ENCODE measurements at places on chromosomes 1 and 21.

- no peak for DNase-seq
Observed at GRCh38 chr21:33937931-33938339, 22.3 kb upstream of the ATP5PO start.

DNA sequence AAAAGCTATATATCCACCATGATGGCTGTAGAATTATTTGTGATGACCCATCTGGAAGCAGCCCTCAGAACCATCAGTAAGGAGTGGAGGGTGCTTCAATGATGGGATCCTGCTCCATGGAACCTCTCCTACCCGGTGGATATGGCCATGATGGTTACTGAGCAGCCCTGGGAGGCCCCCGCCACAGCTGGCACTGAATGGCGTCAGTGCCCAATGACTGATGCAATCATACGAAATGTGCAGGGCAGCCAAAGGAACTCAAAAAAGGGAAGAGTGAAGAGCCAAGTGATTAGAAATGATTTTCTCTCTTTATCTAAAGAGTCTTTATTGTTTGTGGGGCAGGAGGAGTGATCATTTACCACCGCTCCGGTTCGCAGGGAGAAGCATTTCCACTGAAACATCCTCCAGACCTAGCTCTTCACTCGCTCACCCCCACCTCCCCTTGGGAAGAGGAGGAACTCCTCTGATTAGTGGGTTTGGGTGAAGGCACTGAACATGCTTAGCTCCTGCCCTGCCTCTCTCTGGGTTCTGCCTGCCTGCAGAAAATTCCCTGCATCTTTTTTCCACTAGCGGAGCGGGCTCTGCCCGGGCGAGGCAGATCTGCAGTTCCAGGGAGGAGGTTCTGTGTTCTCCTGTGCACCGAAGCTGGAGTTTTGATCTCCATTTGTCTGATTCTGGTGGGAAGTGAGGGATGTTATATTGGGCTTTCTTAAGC, 260.3 kb downstream of the GRIK3 start:
- DNase-seq = no peak

GRCh38 chr1:20090641-20091040, 20.6 kb downstream of the PLA2G5 start:
- DNase-seq = no peak

- DNase-seq = no peak
Observed at GRCh38 chr21:27713154-27714109, 746.5 kb upstream of the ADAMTS5 start.

DNA sequence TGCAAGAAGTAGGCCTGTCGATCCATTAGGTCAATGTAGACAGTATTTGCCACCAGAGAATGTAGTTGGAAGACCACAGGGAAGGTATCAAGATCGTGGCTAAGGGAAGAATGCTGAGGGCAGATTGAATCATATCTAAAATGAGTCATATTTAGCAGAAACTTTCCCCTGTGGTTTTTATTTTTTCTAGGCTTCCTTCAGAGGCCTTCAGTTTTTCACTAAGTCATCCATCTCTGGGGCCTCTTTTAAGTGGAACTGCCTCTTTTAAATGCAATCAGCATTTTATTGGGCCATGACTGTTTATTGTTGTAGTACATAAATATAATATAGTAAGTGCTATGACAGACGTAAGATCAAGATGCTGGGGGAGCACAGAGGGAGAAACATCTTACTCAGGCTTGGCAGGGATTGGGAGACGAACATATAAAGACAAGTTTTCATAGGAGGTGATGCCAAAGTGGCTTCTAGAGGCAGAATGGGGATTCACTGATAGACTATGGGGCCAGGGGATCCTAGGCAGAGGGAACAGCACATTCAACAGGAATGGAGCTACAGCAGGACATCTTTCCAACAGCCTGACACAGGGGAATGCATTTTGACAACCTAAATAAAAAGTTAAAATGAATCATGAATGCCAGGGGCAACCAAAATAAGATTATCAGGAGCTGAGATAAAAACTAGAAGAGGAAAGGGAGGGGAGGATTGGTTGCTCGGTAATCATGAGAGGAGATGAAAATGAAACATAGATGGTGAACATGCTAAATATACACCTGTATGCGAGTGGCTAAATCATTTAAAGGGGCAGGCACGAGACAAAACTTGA, 20.1 kb downstream of the UBE2U start:
- DNase-seq = no peak

GRCh38 chr1:247548092-247548491, 842 bp upstream of the GCSAML start:
- DNase-seq = no peak

DNA sequence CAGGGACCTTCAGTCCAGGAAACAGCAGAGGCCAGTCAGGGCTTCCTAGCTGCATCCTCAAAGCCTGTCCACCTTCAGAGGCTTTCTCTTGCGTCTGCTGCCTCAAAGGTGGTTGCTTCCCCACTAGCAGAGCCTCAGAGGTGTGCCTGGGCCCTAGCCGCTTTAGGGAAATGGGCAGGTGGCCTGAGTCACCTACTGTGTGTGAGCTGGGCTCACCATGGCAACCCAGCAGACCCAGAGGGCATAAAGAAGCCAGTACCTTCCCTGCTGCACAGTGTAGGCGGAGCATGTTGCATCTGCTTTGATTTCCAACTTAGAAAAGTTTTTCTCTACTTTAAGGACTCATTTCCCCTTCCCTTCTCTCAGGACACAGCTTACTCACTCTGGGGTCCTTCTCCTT, 12.5 kb downstream of the SLC9A1 start:
- no peak for DNase-seq

DNA sequence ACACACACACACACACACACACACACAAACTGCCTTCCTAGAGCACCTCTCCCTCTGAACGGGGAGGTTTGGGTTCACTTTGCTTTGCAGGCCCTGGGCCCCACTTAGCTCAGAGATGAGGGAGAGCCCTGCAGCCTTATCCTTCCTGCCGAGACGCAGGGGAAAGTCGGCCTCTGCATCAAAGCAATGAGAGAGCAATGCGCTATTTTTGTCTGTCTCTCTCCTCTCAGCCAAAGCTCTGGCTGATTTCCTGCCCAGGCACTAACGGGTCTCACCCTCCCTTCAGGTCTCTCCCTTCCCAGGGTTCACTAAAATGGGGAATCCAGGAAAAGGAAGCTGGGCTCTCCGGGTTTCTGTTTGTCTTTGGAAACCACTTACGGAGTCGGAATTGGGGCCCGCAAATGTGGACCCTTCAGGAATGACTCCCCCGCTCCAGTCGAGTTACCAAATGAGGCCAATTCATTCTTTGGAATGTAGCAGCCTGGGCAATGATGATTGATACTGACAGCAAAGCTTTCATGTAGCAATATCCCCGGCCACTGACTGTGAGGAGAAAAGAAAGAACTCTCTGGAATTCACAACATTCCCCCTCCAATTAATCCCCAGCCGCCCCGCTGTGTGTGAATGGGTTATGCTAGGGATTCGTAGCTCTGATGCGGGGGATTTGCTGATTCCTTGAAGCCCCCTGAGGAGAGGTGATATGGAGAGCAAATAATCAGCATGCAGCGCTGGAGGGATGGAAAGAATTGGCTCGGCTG, 61.5 kb upstream of the WLS start:
- no peak for DNase-seq

GRCh38 chr1:241722947-241723346, 70.9 kb downstream of the WDR64 start:
- DNase-seq = no peak

DNA sequence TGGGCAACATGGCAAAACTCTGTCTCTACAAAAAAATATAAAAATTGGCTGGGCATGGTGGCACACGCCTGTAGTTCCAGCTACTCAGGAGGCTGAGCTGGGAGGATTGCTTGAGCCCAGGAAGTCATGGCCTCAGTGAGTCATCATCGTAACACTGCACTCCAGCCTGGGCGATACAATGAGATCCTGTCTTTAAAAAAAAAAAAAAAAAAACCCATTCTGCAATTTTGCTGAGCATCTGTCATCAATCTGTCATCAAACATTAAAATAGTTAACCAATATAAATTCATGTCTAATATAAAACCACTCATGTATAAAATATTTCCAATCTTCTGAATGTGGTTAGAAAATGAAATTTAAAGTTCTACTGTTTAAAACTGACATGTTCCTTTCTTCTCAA, 56.9 kb downstream of the LPAR3 start:
- DNase-seq = no peak

DNA sequence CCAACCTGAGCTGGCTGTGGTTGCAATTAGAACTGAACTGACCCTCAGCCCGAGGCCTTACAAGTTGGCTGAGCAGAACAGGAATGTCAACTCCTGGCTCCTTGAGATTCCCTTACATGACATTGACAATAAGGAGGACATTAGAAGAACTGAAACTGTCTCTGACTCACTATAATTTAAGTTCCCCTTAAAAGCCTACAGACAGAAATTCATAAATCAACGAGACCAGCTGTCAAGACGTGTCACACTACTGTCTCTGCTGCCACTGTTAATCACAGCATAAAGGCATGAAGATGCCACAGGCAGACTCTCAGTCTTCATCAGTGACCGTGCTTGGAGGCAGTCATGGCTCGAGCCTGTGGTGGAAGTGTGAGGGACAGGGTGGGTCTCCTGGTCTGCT, 168.8 kb downstream of the GABPA start:
- DNase-seq = no peak

DNA sequence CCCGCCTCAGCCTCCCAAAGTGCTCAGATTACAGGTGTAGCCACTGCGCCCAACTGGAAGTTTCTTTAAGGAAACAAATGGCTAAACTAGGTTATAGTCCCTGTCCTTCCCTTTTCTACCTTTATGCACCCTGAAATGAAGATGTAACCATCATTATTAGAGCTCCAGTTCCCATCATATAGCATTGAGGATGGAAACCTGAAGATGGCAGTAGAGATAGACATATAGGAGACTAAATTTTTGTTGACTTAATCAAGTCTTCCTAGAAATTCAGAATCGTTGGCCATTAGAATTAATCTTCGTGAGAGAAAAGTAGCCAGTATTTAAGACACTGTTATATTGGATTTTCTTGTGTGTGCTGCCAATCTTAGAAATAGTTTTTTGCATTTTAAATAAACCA, 1016.3 kb upstream of the NCAM2 start:
- no peak for DNase-seq

DNA sequence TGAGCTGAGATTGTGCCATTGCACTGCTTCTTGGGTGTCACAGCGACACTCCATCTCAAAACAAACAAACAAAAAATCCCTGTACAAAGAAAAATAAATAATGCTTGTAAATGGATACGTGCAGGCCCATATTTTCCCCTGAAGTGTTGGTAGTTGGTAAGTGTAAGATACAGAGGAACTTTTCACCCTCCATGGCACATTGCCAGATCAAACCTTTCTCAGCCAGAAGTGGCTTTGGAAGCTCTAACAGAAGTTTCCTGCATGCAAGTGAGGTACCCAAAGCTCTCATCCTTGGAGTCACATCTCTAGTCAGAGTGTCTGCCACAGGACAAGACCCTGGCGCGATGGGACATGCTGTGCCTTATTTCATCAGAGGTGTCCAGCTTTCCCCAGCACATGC, 7.3 kb downstream of the NDUFV3 start:
- no peak for DNase-seq

GRCh38 chr1:188877668-188878067, 1600.0 kb downstream of the BRINP3 start:
- DNase-seq = no peak

DNA sequence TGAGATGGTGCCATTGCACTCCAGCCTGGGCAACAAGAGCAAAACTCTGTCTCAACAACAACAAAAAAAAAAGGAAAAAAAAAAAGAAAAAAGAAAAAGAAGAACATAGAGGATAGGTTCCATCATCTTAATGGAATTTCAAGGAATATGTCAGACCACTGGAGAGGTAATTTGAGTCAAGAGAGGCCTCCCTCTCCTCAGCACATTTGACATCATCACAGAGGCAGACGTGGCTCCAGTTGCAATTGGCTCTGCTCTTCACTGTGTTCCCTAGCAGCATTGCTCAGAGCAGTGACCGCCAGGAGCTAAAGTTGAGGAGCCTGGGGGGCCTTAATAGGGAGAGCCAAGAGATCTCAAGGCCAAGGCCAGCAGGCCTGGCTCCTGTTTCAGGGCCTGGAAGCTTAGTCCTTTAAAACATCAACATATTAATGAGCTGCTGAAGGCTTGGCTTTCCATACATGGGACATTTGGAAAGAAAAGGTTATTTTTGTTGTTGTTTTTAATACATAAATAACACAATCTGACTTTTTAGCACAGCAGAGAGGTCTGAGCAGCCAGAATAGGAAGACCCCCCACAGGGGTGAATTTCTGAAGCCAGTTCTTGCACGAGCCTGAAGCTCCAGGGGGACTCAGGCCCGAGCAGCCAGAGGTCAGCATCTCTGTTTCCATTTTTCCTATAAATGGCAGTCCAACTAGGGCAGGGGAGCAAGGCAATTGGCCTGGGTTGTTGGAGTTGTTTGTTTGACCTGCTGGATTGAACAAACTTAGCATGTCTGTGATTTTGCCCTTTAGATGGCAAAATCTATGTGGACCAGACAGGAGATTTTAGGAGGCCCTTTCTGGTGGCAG, 118.3 kb upstream of the FGGY start:
- DNase-seq = no peak

DNA sequence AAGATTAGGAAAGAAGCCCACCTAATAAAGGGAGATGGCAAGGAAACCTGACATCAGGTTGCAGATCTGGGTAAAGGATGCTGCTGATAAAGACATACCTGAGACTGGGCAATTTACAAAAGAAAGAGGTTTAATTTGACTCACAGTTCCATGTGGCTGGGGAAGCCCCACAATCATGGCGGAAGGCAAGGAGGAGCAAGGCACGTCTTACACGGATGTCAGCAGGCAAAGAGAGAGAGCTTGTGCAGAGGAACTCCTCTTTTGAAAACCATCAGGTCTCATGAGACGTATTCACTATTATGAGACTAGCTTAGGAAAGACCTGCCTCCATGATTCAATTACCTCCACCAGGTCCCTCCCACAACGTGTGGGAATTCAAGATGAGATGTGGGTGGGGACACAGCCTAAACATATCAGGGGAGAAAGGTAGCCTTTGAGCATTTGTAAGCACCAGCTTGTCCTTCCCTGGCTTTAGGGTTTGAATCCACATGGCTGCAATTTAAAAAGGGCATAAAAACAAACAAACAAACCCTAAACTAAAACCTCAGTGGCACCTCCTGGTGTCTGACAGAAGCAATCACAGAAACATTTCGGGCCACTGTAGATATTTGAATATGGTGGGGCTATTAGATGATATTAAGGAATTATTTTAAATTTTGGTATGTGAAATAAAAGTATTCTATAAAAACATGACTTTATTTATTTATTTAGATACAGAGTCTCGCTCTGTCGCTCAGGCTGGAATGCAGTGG, 33.1 kb downstream of the SLC2A7 start:
- no peak for DNase-seq

DNA sequence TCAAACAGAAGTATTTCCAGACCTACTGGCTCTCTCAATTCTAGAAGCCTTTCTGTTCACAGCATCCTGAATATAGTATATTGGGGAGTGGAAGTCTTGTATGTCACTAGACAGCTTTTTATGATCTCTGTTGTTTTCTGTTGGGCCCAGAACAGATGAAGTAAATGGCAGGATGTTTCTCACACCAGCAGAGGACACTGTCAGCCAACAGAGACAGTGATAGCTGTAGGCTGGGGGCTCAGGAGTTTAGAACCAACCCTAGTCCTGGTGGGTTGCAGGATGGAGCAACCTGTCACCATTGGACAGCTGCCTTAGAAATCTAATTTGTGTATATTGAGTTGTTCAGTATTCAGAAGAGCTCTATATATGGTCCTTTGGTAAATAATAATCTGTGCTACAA, 16.9 kb downstream of the AGO1 start:
- DNase-seq = no peak

Data from NCI-H2081 treated with DMSO at 0.1 percent for 48 hours (cell line).